ENCODE measurements at places on chromosomes 13 and 19.

- no peak for DNase-seq
Observed at GRCh38 chr13:109575821-109576220, 210.6 kb downstream of the IRS2 start.

DNA sequence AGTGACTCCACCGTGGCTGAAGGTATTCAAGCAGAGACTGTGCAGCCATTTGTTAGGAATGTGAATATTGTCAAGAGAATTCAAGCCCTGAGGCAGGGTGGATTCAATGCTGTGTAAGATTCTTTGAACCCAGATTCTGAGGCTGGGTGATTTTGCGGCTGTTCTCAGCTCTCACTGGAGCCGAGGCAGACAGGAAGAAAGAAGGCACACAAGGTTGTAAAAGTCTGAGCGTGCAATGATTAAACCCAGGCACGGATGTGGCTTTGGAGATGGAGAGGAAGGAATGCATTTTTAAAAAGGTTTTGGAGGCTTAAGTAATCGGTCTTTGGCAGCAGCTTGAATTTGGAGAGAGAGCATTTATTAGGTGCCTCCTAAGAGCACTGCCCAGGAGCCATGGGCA, 187.9 kb downstream of the KATNAL1 start:
- peak; percentile 72 for DNase-seq

DNA sequence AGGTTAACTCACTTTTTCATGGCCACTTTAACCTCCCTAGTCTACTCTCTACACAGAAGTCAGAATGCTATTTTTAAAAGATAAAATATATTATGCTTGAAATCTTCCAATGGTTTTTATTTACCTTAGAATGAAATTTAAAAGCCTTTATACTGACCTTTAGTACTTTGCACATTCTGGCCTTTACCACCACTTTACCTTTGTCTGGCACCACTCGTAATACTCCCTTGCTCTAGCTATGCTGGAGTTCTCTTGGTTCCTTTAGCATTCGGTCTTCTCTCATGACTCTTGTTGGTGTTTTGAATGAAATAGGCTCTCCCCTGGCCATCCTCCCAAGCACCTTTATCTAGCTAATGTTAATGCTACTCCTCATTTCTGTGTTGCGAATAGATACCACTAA, 310.8 kb downstream of the GPC5 start:
- no peak for DNase-seq

- no peak for DNase-seq
Observed at GRCh38 chr13:77492982-77493381, 42.5 kb upstream of the SCEL start.

DNA sequence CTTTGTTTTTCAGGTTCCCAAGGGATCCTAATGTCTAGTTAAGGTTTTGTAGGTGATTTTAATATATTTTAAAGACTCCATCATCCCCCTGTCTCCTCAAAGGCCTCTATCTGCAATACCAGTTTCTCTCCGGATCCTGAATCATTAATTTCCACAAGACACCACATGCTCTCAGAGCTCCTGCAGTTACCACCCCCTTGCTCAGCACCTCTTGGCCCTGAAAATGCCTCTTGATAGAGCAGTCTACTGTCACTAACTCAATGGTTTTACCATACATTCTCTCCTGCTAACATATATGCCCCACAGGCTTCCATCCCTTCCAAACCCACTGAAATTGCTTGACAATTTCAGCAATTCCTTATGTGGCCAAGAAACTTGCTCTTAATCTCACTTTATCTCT, 1.9 kb upstream of the PEG3 start:
- DNase-seq, result no peak

DNA sequence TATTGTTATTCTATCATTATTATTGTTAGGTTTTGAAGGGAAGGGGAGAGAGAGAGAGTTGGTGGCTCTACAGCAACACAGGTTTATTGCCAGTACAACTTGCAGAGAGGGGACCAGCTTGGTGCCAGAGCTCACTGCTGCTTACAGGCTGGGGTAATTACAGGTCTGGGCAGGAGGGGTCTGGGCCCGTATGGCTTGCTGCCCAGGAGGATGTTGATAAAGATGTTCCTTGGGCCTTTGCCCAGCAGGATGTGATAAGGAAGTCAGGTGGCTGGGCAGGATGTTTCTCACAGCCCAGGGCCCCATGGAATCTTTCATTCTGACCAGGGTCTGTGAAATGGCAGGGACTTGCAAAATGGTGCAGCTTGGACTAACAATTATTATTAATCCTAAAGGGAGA, 64.2 kb upstream of the ZNF599 start:
- DNase-seq, result no peak

GRCh38 chr13:28705461-28706083, 13.2 kb downstream of the SLC46A3 start:
- no peak for DNase-seq

DNA sequence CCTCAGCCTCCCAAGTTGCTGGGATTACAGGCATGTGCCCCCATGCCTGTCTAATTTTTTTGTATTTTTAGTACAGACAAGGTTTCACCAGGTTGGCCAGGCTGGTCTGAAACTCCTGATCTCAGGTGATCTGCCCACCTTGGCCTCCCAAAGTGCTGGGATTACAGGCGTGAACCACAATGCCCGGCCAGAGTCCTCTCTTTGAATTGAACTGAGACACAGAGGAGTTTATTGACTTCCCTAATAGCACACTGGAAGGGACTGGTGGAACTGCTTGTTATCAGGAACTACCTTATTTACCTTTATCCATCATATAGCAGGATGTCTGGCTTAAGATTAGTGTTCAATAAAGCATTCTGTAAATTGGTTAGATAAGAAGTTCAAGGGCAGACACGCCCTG, 613.8 kb downstream of the EFNB2 start:
- DNase-seq, result no peak

DNA sequence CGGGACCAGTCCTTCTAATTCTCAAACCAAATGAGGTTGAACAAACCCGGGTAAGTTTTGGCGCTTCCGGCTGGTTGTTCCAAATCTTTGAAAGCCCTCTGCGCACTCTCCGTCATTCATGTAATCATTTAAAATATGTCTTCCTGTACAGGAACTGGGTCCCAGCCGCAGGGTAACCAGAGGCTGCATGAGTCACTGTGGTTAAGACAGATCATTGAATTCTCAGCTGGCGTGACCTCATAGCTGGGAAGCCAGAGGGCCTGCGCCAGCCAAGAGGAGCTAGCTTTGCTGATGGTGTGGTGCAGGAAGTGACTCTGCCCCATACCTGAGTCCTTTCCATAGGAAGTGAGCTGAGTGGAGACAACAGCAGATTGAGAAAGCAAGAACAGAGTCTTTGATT, 135.2 kb downstream of the TSHZ3 start:
- DNase-seq, result peak; percentile 97

GRCh38 chr19:36103842-36104552, 6.9 kb upstream of the OVOL3 start:
- DNase-seq, result no peak

- DNase-seq, result peak; percentile 26
Observed at GRCh38 chr13:28494778-28495537, at the start of gene FLT1. Gene FLT1 (minus strand): TSS chr13:28495128. CDS start chr13:28494843, 285 bp downstream.

DNA sequence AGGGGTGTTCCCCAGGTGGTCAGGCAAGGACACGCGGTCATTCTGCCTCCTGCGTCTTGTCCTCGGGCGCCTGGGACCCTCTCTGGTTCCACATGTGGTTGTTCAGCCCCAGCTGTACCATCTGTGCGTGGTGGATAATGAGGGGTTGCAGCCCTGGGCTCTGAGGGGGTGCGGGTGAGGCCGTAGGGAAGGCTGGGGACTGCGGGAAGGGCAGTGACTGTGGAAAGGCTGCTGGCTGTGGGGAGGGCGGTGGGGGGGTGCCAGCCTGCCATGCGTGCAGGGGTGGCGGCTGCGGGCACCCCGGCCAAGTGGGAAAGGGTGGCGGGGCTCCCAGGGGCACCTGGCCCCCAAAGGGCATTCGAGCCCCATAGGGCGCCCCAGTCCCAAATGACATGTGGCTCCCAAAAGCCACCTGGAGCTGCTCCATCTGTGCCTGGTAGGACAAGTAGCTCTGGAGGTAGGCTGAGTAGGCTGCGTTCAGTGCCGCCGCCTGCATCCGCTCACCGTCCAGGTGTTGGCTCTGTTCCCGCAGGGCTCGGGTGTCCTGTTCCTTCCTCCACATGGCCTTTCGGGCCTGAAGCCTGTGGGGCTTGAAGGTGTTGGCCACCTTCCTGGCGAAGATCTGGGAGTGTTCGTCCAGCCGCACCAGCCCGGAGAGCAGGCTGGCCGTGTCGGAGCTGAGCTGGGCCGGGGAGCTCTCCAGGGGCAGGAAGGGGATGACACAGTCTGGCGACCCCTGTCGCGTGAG, 15.1 kb downstream of the TICAM1 start:
- DNase-seq, result no peak

- DNase-seq, result no peak
Observed at GRCh38 chr19:23991170-23991569, 76.5 kb downstream of the ZNF726 start.

GRCh38 chr13:107035186-107035585, 467.2 kb upstream of the ARGLU1 start:
- DNase-seq, result no peak
